Urothelium cell line (cell line): ENCODE measurements at places on chromosomes 2 and 18.

- peak; percentile 74 for DNase-seq
Observed at GRCh38 chr18:48222118-48222517, 187.1 kb downstream of the ZBTB7C start.

DNA sequence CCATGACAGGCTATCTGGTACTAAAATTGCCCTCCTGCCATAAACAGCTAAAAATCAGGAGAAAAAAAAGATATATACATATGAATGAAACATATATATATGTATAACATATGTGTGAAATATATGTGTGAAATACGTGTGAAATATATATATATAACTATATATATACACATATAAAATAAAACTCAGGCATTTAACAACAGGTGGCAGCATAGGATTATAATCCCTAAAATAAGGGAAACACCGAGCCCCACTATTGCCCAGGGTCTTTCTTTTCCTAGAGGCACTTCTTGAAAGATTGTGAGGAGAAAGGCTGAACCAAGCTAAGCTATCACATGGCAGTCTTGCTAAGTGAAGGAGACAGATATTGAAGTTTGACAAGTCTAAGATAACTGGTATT, 65.9 kb upstream of the CYTIP start:
- no peak for DNase-seq

DNA sequence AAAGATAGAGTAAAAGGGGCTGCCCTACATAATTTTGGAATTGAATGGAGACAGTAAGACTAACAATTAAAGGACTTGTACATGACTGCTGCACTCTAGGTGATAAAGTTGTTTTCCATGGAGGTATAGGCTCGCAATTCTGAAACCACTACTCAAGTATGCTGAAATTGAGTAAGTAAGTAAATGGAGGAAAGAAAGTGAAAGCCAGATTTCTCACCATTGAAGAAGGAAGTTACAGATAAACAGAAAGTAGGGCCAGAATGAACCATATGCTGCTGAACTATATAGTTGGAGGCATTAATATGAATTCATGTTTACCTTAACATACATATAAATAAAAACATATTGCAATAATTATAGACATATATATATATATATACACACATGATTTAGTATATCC, 225.7 kb upstream of the ST6GAL2 start:
- DNase-seq: no peak

GRCh38 chr2:101779656-101780055, 82.1 kb downstream of the MAP4K4 start:
- DNase-seq: no peak

GRCh38 chr2:109200616-109201464, 71.8 kb downstream of the SH3RF3 start:
- DNase-seq: no peak

- no peak for DNase-seq
Observed at GRCh38 chr2:43227830-43228281, 1.4 kb upstream of the ZFP36L2 start.

- no peak for DNase-seq
Observed at GRCh38 chr2:2708575-2709430, 377.7 kb upstream of the MYT1L start.

DNA sequence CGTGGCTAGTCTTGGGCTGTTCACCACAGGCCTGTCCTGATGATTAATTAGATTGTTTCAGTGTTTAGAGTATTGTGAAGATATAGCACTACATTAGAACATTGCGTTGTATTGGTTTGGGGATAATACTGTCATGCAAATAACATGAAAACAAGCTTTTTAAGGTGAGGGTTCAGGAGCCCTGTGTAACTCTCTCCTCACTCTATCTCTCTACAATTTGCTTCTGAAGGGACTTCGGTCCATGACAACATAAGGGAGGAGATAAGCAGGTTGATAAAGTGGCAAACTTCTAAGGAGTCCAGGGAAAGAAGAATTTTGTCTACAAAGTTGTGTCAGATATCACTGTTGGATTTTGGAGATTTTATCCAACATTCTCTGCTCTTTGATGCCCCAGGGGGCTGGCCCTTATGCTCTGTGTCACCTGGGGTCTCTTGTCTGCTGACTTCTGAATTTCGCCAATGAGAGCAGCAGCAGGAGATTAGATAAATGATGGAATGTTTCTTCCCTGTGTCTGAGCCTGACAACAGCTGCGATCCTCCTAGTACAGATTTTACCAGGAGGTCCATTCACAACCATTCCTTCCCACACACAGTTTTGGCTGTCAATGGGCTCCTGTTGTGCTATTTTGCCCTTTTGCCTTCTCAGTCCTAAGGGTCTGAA, 3.3 kb downstream of the TNP1 start:
- no peak for DNase-seq

GRCh38 chr2:26196683-26197418, 24.0 kb downstream of the GAREM2 start:
- no peak for DNase-seq

DNA sequence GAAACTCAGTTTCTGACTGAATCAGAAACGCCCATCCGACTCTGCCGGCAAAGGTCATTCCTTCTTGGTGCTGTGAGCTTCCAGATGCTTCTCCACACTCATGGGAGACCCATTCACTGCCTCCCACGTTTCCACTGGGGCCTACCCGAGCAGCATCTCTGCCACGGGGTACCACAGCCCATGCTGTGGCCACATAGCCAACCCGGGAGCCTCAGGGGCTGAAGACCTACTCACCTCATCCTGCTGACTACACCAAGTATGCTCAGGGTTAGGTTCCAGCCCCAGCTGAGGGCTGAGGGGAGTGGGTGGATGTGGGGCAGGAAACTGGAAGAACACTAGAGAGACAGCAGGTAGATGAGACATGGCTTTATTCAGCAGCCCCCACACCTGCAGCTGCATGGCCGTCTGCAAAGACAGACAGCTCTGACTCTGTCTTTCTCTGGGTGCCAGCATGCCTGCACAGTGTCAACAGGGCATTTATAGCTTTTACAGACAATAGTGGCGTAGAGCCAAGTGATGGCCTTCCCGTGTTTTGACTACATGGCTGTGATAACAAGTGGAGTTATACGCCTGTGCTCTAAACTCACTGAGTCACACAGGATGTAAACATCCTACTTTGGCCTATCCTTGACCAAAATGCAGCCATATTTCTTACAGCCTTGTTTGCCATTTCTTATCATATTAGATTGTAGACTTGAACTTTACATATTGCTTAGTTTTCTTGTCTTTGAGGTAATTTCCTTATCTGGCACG, 16.5 kb upstream of the KLHL23 start:
- DNase-seq: peak; percentile 18

- no peak for DNase-seq
Observed at GRCh38 chr2:17849275-17849674, 29.2 kb upstream of the KCNS3 start.

DNA sequence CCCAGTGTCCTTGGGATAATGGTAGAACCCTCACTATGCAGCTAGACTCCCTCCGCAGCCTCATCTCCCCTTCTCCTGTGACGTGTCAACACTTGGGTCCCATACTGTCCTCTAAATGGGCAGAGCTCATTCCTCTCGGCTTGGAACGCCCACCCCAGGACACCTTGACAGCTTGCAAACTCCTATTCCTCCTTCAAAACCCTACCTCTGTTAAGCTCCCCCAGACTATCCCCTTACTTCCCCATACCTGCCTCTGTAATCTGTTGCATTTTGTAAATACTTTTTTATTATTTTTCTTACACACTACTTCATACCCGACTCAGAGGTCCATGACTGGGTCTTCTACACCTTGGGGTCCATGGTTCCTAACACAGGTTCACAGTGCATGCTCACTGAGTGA, 28.0 kb downstream of the STEAP3 start:
- DNase-seq: no peak

DNA sequence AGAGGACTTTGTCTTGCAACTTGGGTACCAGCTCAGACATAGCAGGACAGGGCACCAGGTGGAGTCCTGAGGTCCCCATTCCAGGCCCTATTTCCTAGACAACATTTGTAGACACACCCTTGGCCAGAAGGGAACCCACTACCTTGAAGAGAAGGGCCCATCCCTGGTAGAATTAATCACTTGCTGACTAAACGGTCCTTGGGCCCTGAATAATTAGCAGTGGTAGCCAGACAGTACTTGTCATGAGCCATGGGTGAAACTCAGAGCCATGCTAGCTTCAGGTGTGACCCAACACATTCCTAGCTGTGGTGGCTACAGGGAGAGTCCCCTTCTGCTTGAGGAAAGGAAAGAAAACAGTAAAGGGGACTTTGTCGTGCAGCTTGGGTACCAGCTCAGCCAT, 28.5 kb upstream of the ACTR2 start:
- no peak for DNase-seq

DNA sequence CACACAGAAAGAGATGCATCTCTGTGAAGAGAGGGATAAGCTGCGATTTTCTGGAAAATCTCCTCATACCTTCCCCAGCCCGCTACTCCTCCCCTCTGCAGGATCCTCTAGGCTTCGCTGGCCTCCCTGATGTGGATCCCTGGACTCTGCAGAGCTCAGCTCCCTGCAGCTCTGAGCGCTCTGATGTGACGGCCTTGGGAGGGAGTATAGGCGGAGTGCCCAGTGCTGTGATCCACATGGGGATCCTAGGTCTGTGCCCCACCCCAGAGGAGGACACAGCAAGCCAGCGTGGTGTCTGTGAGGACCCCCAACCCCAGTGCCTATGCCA, 111.0 kb downstream of the GYPC start:
- no peak for DNase-seq

DNA sequence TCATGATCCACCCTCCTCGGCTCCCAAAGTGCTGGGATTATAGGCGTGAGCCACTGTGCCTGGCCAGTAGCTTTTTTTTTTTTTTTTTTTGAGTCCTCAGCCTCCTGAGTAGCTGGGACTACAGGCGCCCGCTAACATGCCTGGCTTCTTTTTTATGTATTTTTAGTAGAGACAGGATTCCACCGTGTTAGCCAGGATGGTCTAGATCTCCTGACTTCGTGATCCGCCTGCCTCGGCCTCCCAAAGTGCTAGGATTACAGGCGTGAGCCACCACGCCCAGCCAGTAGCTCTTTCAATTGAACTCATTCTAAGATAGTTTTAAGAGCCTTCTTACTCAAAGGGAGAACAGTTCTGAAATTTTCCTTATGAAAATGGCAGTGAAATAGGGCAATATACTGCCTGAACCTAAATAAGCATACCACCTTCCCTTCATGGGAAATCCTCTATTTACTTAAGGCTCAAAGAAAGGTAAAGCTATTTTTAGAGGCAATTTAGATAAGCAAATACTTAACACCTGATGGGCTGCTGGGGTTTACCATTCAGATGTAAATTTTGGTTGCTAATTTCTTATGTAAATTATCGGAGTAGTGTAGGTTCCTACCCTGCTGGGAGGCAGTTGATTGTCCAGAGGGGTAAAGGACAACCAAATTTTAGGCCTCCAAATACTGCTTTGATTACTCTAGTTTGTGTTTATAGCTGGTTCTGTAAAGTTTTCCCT, 144.7 kb downstream of the GREB1L start:
- no peak for DNase-seq

DNA sequence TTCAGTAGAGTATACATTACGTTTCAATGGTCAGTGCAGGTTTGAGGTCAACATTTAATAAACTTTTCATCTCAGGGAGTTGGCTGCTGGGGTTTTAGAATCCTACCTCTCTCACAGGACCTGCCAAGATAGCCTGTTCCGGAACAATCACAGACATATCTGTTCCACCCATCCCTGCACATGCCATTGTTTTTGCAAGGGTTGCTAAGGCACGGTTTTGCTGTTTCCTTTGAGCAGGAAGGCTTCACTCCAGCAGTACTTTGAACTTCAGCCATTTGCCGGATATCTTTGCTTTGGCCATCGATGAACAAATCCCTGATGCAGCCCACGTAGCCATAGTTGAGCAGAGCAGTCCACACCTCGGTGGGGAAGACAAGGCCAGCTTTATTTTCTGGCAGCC, 493.8 kb downstream of the NRXN1 start:
- DNase-seq: no peak

GRCh38 chr2:125254010-125254409, 1228.9 kb downstream of the CNTNAP5 start:
- no peak for DNase-seq

GRCh38 chr2:71728036-71728435, 274.7 kb downstream of the DYSF start:
- no peak for DNase-seq

GRCh38 chr2:207044379-207045362, 105.4 kb downstream of the CPO start:
- no peak for DNase-seq

DNA sequence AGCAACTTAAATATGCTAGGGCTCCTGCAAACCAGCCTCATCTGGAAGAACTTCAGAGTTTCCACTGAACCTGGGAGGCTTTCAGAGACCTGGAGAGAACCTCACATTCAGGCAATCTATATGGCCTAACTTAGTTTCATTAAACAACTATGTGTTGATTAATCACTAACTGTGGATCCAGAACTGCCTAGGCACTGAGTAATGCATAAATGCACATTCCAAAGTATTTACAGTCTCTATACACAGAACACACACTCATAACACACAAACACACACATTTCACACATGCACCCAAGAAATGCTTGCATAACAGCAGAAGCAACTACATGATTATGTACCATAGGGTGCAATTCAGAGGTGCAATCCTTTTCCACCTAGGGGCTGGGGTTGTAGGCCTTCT, 552.8 kb downstream of the BCL11A start:
- no peak for DNase-seq

DNA sequence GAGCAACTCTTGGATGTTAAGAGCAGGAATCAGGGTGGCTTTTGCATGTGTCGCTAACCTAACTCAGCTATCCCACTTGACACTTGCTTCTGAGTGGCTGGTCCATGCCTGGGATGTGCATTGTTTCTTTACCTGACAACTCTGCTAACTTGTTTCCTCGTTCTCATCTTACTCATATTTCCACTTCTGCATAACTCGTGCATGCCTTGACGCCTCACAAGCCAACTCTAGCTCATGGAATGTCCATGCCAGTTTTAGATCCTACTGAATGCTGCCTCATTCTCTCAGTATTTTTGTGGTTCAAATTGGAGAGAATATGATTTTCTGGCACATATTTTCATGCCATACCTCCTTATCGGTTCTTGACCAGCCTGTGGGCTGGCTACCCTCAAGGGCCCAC, 52.5 kb downstream of the CDCA7 start:
- no peak for DNase-seq

DNA sequence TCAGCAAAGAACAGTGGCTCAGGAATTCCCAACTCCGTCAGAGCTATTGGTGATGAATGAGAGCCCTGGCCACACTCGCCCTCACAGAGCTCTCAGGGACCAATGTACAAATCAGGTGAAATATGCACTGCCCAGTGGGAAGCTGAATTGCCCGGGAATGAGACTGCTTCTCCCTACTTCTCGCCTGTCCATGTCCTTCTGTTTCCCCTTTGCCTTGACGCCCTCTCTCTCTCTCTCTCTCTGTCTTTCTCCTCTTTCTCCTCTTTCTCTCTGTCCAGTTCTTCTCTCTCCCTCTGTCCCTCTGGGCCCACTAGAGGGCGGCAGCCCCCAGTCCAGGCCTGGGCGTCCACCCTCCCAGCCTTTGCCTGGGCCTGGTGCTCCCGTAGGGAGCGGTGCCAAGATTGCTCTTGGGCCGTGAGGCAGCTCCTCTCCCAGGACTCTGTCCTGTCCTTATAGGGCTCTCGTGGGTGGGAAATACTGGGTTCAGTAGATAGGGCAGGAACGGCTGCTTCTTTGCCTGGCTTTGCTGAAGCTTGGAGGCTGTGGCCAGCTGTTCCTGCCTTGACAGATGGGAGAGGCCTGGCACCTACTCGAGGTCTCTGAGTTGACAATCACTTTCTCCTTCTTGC, 28.4 kb upstream of the PUM2 start:
- peak; percentile 92 for DNase-seq

GRCh38 chr2:223012291-223012690, 39.7 kb upstream of the KCNE4 start:
- DNase-seq: no peak

- DNase-seq: no peak
Observed at GRCh38 chr2:77296791-77297190, 225.4 kb downstream of the LRRTM4 start.

GRCh38 chr2:190714958-190715357, 66.1 kb downstream of the NAB1 start:
- no peak for DNase-seq
